ENCODE measurements at places on chromosomes 1 and 21.

- DNase-seq: no peak
These were observed 133.4 kb upstream of the LYPLAL1 start for GRCh38 chr1:219040291-219040690.

DNA sequence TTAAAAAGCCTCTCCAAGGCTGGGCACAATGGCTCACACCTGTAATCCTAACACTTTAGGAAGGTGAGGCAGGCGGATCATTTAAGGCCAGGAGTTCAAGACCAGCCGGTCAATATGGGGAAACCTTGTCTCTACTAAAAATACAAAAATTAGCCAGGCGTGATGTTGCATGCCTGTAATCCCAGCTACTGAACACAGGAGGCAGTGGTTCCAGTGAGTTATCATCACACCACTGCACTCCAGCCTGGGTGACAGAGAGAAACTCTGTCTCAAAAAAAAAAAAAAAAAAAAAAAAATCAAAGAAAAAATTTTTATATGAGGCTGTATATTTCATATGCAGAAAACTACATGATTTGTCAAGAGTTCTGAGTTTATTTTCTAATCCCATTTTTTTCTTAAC is 1107.1 kb upstream of the TMPRSS15 start:
- no peak for DNase-seq

DNA sequence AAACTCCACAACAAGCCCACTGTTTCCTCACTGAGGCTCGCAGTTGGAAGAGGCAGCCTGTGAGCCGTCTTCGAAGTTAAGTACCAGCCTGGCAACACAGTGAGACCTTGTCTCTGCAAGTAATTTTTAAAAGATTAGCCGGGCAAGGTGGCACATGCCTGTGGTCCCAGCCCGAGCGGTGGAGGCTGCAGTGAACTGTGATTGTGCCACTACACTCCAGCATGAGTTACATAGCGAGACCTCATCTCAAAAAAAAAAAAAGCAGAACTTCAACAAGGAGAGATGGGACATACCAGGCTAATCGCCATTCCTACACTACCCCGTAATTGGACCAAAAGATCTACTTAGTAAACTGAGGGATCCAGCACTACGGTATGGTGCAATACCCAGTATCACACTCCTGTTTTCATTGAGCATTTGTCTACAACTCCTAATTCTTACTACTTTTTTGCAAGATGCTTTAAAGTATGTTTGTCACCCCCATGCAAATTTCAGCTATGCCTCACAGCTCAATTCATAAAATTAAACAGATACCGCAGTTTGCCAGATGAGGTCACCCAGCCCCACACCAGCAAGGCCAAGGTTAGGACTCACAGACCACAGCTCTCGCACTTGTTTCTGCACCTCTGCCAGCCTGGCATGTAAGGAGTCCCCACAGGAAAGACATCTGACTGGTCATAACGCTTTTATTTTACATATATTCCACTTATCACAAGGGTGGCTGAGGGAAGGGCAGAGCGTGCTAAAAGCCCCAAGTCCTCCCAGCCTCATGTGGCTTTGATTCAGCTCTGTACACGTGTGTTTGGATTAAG is 21.0 kb downstream of the SDE2 start:
- DNase-seq: no peak

- no peak for DNase-seq
These were observed 642.7 kb downstream of the NPHP4 start for GRCh38 chr1:5349526-5349925.

GRCh38 chr1:225748529-225748928 is 29.1 kb upstream of the SRP9 start:
- DNase-seq: no peak

DNA sequence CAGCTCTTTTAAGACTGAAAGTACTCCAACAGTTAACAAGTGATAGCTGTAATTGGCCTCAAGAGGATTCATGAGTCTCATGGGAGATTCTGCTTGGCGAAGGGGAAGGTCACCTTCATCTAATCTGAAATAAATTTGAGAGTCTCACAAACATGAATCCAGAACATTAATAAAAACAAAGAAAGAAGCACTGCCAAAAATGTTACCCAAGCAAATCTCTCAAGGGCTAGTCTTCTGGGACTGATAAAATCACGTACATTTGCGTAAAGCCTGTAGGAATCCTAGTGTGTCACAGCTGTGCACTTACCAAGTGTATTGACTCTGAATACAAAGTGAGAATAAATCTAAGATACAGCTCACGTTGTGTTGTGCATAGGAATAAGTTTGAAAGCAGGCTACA is 21.2 kb upstream of the NUF2 start:
- DNase-seq: no peak

DNA sequence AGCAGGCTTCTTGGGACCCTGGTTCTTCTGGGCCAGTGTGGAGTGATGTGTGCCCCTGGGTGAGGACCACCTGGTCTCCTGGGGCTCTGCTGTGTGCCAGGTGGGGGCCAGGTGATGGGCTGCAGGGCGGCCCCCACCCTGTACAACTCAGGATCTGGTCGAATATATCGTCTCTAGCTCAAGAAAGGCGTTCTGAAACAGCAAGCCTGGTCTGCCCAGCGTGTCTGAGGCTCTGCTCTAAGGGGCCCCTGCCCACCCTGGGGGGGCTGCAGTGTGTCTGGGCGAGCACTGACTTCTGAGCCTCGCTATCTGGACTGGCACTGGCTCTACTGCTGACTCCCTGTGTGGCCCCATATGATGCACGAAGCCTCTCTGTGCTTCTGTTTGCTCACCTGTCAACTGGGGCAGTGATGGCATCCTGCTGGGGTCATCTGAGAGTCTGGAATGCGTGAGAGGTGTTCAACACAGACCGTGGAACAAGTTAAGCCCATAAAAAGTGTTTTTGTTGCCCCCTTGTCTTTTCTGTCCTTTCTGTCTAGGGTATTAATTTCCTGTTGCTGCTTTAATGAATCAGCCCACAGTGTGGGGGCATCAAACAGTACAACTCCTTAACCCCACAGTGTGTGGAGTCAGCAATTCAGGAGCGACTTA is 56.0 kb upstream of the TRAPPC10 start:
- DNase-seq: no peak

- DNase-seq: no peak
These were observed 26.6 kb downstream of the ABCG1 start for GRCh38 chr21:42245331-42246193.

GRCh38 chr1:6603915-6604558 is 1.4 kb upstream of the KLHL21 start:
- DNase-seq: peak; percentile 43

DNA sequence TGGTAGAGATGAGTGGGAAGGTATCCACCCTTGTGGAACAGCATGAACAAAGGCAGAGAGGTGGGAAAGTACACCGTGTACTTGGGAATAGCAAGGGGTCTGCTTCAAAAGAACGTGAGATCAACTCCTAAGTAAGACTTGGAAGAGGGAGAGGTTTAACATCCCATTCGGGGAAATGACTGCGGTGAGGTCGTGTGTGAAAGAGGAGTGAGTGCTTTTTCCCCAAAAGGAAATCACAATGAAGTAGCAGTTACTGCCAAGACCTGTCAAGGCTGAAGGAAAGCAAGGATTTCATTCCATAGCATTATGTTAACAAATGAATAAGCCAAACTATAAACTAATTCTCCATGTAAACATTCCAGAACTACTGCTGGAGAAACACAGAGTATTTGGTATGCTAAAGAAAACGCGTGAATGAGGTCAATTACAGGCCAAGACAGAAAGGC is 20.0 kb upstream of the SYDE2 start:
- no peak for DNase-seq

Measured in HFFc6 (cell line).